ENCODE measurements at places on chromosomes 7 and 10.

- no peak for DNase-seq
These were observed 13.2 kb downstream of the ATG9B start for GRCh38 chr7:151011097-151011409.

- no peak for DNase-seq
These were observed 204.3 kb downstream of the SFMBT2 start for GRCh38 chr10:7206412-7207100.

GRCh38 chr7:132461032-132461592 lies 115.2 kb downstream of the PLXNA4 start:
- DNase-seq, result no peak

DNA sequence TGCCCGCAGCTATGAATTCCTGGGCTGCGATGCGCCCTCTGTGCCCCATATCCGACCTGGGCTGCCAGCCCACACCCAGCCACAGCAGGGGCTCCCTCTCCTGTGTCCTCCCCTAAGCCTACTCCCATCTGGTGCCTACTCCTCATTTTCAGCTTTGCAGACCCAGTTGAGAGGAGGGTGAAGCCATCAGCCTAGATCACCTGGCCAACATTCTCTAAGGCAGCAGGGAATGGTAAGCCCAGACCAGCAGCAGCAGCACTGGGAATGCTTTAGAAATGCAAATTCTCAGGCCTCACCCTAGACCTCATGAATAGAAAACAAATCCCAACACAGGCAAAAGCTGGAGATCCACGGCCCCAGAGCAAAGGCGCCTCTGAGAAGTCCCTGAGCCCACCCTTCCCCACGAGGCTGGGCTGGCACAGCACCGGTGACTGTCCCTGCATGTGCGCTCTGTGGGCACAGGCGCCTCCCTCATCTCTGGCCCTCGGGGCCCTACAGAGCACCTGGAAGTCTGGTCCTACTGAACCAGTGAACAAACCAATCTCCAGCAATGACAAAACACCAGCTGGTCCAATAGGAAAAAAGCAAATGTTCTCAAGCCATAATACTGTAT lies 161.4 kb downstream of the GFRA1 start:
- DNase-seq, result no peak

DNA sequence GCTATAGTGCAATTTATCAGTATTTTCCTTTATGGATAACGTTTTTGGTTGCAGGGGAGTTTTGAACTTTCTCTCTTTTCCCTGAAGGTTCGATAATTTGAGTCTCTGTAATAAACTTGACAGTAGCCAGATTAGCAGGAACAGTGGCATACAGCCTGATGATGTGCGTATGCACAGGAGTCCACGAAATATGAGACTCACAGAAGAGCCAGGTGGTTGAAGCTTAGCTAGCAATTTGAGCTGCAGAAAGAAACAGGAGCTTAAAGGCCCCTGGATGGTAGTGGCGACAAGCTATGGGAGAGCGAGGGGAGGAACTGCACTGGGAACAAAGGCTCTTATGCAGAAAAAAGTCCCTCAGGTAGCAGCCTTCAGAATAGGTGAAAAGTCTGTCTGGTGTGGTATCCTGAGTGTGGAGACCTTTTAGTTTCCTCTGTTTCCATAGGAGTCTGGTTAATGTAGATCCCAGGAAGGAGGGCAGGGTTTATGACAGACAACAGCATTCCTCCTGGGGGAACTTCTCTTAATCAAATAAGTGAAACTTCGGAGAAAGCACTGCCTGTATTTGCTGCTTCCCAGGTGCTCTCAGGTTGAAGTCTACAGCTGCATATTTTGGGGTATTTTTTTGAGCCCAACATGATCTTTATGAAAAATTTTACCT lies 32.7 kb downstream of the FANK1 start:
- no peak for DNase-seq

DNA sequence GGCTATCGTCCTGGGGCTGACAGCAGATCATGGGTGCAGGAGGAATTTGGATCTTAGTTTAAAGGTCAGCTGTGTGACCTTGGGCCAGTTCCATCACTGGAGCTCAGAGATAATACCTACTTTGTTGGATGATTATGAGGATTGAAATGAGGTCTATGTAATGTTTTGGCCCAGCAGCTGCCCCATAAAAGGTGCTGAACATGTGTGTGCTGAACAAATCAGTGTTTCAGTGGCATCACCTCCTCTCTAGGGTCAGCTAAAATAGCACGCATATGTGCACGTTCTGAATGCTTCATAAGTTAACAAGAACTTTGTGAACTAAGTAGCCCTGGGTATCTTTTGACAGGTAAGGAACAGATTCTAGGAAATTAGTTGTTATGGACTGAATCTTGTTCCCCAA lies 84.8 kb upstream of the LRRC18 start:
- DNase-seq, result no peak

DNA sequence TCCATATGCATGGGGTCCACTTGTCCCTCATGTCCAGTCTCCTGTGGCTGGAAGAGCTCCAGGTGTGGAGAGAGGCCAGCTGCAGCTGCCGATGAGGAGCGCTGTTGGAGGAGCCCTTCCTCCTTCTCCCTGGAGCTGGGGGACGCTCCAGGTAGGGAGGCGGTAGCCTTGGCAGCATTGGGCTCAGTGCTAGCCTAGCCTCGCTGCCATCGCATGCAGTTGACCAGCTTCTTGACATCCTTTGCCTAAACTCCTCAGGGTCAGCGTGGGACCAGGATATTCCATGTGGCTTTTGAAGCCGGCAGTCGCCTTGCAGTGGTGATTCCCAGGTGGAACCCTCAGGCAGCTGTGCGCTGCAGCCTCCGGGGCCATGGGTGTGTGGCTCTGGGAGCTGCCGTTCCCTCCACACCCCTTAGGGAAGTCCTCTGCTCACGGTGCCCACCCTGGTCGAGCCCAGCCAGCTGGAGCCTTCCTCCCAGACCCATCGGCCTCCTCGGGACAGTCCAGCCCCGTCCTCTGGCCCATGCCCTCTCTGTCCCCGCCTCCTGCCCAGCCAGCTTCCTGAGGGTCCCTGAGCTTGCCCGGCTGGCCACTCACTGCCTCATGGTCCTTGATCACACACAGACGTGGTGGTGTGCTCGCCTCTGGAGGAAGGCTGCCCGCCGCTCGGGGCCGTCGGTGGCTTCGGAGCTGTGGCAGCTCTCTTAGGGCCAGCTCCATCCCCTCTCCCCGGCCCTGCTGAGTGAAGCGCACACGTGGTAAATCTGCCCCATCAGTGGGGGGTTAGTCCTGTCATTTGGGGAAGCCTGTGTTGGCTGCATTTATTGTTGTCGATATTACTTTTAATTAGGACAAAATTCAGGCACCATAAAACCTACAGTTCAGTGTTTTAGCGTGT lies 21.2 kb downstream of the INPP5A start:
- DNase-seq, result peak; percentile 70

DNA sequence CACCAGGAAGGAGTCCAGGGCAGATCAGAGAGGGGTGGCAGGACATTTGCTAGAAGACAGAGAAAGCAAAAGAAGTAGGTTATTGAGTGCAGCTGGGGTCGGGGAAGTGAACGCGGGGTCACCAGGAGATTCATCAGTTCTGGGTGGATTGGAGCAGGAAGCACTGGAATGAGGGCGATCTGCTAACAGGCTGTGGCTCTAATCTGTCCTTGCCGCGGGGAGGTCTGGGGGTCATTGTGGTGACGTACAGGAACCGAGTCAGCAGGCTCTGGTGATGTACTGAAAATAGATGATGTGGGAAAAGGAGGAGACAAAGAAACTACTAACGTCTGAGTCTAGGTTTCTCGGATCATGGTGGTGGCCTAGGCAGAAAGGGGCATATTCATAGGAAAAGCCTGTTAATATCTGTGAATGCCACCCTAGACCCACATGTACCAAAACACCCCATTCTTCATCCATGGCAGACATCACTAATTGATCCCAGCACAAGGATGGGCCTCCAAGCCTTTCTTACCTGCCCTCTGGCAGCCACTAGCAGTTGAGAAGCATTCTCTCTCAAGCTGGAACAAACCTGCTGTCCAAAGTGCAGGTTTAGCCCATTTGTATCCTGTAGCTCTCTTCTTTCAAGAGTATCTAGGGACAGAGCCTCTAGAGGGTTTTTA lies 134.5 kb downstream of the C10orf105 start:
- DNase-seq, result no peak

DNA sequence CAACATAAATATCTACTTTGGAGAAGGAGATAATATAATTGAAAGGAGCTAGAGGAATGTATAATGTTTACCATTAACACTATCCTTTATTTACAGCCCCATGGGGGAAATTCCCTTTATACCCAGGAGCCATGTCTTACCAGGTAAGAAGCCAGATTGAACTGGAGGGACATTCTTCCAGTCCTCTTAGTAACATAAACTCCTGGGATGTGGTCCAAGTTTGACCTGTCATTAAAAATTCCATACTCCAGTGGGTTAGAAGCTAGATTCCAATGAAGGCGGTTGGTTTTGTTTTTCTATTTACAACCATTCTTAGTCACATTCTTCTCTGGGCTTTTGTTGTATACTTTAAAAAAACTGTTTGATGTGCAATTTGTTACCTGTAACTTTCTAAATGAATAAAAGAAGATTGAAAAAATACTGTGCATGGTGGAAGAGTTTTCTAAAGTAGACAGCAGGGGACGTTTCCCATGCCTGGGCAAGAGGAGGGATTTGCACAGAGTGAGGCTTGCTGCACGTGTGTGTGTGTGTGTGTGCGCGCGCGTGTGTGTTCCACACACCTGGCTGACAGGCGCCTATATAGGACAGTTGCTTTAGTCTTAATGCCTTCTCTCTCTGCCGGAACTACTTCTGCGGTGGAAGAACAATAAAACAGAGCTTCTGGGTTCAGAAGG lies 2.0 kb downstream of the PLCE1 start:
- no peak for DNase-seq

DNA sequence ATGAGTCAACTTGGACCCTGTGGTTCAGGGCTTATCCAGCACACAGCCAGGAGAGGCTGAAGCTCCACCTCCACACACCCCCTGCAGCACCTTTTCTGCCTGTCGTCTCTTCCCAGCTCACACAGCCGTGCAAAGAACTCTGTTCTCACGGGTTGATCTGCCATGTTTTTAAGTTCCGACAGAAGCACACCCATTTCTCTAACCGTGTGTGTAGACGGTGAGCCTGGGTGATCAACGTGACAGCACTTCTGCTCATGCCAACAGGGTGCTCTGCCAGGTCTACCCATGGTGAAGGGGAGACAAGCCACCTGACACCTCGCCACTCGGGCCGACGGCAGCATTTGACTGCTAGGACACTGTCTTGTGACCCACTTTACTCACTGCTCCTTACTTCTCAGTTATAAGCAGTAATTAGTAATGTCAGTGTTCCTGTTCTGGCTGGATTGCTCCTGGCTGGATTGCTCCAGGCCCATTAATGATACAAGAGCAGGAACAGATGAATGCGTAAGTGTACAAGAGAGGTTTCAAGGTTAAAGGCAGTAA lies 90.5 kb downstream of the RNF216 start:
- DNase-seq, result no peak

DNA sequence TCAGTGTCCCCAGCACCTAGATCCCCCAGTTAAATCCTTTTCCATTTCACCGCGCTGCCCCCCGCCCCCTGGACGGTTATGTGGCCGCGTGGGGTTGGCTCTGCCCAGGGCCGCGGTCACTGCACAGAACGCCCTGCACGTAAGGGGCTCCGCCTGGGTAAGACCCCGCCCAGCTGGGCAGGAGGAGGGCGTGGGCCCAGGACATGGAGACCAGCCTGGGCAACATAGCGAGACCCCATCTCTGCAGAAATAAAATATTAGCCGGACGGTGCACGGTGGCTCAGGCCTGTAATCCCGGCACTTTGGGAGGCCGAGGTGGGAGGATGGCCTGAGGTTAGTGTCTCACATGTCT lies 650 bp upstream of the ZFAND2A start:
- no peak for DNase-seq

- no peak for DNase-seq
These were observed 560.2 kb downstream of the KCNMA1 start for GRCh38 chr10:77077316-77077945.

GRCh38 chr7:95318501-95319100 lies 5.7 kb downstream of the PON1 start:
- DNase-seq, result no peak

DNA sequence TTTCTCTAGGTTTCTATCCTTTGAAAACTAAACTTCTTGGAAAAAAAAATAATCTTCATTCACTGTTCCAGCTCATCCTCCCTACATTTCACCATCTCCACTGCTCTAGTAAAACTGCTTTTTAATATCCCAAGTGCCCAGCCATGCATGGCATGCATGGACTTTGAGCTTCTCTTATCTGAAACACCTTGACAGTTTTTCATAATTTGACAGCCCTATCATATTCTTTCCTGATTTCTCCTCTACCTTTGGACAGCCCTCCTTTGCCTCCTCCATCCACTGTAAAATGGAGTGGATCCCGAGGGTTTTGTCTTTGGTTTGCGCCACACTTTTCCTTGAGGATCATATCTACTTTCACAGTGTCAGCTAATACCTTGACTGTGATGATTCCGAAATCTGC lies 212.8 kb downstream of the ANK3 start:
- DNase-seq, result no peak

DNA sequence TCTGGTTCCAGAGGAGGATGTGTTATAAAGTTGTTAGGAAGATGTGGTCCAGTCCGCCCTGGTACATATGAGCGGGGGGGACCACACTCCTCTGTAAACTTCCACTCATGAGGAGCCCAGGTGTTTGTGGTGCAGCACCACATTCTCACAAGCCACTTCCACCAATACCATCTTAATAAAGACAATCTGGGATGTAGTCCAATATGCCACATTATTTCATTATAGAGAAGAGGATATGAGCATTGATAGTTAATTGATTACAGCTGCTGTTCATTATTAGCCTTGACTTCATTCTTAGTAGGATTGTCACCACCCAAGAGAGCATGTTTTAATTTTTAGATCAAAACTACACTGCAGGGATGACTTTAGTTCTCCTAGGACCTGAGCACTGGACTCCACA lies 40.5 kb downstream of the ERCC6 start:
- no peak for DNase-seq

- DNase-seq, result no peak
These were observed 95.9 kb upstream of the EGR2 start for GRCh38 chr10:62912086-62912485.

DNA sequence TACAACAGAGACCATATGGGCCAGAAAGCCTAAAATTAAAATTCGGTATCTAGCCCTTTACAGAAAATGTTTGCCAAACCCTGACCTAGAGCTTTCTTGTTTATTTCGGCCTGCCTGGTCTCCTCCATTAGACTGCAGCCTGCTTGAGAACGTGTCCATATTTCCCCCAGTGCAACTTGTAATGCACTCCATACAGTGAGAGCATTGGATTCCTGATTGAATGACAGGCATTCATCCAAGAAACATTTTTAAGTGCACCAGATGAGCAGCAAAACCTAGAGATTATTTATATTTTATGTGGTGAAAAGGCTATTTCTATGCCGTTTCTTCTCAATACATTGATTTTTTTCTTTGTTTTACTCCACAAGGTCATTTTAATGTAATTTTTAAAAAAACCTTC lies 47.4 kb upstream of the ORC5 start:
- no peak for DNase-seq

GRCh38 chr7:108618056-108618455 lies 48.4 kb downstream of the DNAJB9 start:
- DNase-seq, result no peak
